ENCODE measurements at places on chromosomes 7 and 10.

DNA sequence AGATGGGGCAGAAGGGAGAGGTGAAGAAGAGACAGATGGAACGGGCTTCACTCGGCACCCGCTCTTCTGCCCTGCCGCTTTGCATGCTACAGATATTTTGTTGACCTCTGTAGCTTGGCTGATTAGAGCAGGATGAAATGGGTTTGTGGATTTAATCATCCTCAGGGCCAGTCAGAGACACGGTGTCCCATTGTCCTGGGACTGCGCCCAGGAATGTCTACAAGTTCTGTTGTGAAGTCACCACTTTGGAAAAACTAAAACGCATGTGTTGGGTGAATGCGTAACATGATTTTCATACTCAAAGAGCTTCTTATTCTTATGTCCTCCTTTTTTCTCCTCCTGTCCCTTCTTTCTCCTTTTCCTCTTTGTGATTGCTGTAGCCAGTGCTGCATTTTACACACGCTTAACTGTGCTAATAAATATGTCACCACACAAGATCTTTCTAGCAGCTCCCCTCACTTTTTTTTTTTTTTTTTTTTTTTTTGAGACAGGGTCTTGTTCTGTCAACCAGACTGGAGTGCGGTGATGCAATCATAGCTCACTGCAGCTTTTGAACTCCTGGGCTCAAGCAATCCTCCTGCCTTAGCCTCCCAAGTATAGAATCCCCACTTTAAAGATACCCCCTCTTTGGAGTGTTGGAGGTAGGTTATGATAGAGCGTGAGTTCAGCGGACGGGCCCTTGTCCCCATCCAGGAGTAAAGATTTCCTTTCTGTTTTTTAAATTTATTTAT is 3.4 kb downstream of the CPA4 start:
- H3K27ac ChIP-seq = no peak overlapping the region
- no peaks in the 10 kb centered on the region for H3K36me3 ChIP-seq
- peaks cover 7% of the 10 kb centered on the region for H3K27me3 ChIP-seq
- H3K4me3 ChIP-seq = no peak overlapping the region
- H3K4me1 ChIP-seq = no peaks in the 10 kb centered on the region

GRCh38 chr10:67612577-67613537 is 83.1 kb downstream of the CTNNA3 start:
- H3K36me3 ChIP-seq = peaks cover 5% of the 10 kb centered on the region
- peaks cover 28% of the 10 kb centered on the region for H3K27me3 ChIP-seq
- peak overlapping the region; percentile 84 for H3K27ac ChIP-seq
- peaks cover 26% of the 10 kb centered on the region for H3K4me1 ChIP-seq
- peak; percentile 84 for DNase-seq
- peak overlapping the region; percentile 43 for H3K4me3 ChIP-seq

- H3K27ac ChIP-seq = no peak overlapping the region
- DNase-seq = peak; percentile 34
- H3K4me3 ChIP-seq = no peak overlapping the region
Observed at GRCh38 chr10:69516316-69516715, 56.9 kb downstream of the NEUROG3 start.

DNA sequence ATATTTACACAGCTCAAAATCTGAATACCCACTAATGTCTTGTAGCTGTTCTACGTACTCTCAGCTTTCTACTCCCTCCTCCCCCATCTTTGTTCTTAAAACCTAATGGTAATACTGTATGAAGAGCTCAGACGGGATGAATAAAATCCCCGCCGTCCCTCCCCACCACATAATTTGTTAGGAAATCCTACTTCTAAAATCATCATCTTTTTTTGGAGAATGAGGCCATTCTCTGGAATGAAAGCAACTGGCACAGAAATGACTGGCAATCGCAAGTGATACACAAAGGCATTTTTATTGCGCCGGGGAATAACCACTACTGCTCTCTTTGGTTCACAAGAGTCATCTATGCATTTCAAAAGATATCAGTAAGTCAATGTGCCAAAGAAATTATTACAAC is 27.3 kb downstream of the SLC35B4 start:
- no peak for DNase-seq
- peaks cover 6% of the 10 kb centered on the region for H3K36me3 ChIP-seq
- H3K4me3 ChIP-seq = no peak overlapping the region
- no peaks in the 10 kb centered on the region for H3K27me3 ChIP-seq
- no peaks in the 10 kb centered on the region for H3K4me1 ChIP-seq

- H3K4me3 ChIP-seq = no peak overlapping the region
- H3K4me1 ChIP-seq = peaks cover 20% of the 10 kb centered on the region
- peaks cover 6% of the 10 kb centered on the region for H3K27me3 ChIP-seq
- no peaks in the 10 kb centered on the region for H3K36me3 ChIP-seq
- DNase-seq = no peak
Observed at GRCh38 chr10:16965740-16966447, 148.7 kb upstream of the RSU1 start.

DNA sequence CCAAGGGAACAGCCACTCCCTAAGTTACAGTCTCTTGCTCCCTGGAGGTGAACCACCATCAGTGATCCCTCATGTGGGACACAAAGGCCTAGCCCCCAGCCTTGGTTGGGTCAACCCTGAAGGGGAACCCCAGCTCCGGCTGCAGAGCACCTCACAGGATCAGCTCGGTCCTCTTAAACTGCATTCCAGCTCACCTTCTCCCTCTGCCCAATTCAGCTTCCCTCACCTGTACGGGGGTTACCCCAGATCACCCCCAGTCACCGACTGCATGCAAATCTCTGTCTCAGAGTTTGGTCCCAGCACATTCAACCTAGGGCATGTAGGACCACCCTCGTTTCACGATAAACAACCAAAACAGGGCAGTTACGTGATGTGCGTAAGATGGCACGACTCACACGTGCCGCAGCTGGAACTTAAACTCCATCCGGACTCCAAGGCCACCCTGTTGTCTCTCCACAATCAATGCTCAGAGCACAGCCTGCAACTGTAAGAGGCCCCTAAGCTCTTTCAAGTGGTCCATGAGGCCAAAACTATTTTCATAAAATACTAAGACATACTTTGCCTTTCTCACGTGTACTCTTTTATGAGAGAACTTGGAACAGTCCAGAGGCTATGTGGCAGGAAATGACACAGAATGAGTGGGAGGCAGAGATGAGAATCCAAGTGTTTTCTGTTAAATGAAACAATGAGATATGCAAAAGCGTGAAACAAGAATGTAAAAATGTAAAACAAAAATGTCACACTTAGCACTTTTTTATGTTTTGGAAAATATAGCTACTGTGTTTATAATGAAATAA is 285.2 kb downstream of the PTPRN2 start:
- H3K27ac ChIP-seq = no peak overlapping the region
- no peak overlapping the region for H3K4me3 ChIP-seq
- no peaks in the 10 kb centered on the region for H3K36me3 ChIP-seq
- no peaks in the 10 kb centered on the region for H3K4me1 ChIP-seq

- no peaks in the 10 kb centered on the region for H3K27me3 ChIP-seq
- peak overlapping the region; percentile 82 for H3K27ac ChIP-seq
- H3K4me3 ChIP-seq = no peak overlapping the region
- peaks cover 78% of the 10 kb centered on the region for H3K36me3 ChIP-seq
- peaks cover 22% of the 10 kb centered on the region for H3K4me1 ChIP-seq
Observed at GRCh38 chr7:98930464-98930863, 52.1 kb downstream of the TRRAP start.

- H3K27me3 ChIP-seq = peaks cover 6% of the 10 kb centered on the region
- peak; percentile 40 for DNase-seq
- H3K27ac ChIP-seq = peak overlapping the region; percentile 29
Observed at GRCh38 chr10:132397671-132398565, 918 bp downstream of the PWWP2B start.

DNA sequence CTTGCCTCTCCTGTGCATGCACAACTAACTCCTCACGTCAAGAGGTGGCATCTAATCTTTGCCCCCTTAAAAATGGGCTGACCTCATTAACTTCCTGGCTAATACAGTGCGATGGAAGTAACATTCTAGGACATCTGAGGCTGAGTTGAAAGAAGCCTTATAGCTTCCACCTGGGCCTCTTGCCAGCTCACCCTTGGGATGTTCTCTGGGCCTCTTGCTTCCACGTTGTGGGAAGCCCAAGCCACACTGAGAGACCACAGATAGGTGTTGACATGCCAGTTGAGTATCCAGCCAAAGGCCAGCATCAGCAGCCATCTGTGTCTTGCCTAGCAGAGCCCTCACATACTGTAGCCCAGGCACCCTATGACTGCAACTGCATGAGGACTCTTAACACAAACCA is 60.8 kb upstream of the GDF10 start:
- DNase-seq = peak; percentile 1
- no peaks in the 10 kb centered on the region for H3K36me3 ChIP-seq
- no peak overlapping the region for H3K27ac ChIP-seq
- H3K4me1 ChIP-seq = no peaks in the 10 kb centered on the region

DNA sequence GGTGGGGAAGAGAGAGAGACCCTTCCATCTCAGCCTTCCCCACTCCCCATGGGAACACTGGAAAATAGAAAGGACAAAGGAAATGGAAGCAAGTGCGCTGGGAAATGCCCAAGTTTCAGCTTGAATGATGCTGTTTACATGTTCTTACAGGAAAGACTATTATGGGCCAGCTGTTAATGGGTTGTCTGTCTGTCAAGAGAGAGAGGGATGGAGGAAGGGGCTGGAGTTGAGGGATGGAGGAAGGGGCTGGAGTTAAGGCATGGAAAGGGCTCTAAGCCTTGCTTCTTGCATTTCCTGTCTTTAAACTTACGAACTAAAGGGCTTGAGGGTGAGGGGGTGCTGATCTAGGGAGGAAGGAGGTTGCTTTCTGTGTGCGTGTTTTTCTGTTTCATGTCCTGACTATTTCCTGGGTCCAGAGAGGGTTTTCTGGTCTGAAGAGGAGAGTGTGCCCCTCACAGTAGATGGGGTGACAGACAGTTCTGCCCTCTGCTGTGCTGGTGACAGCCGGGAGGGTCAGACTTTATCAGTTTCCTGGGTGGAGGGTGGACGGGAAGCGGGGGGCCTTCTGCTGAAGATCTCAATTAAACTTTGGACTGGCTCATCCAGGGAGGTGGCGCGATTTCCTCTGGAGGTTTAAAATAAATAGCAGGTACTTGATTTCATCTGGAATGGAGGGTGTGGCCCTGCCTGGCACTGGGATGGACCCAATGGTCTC is 30.5 kb downstream of the GRK5 start:
- peaks cover 3% of the 10 kb centered on the region for H3K36me3 ChIP-seq
- peaks cover 24% of the 10 kb centered on the region for H3K4me1 ChIP-seq
- H3K27ac ChIP-seq = no peak overlapping the region
- H3K27me3 ChIP-seq = no peaks in the 10 kb centered on the region
- no peak for DNase-seq

DNA sequence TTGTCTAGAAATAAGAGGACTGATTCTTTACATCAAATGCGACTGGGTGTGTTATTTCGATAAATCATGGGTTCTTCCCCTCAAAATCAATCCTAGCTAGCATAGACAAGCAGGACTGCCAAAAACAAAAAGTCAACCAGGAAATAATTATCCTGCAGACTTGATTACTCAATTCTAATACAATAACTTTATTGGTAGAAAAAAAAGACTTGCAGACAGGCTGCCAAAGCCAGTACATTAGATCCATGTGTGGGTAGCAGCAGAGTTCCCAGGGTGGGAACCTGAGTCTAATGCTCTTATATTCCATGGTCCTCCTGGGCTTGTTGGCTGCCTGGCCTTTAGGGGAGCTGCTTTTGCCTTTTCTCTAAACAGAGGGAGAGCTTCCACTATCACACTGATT is 7.8 kb downstream of the AFAP1L2 start:
- no peak for DNase-seq
- no peaks in the 10 kb centered on the region for H3K36me3 ChIP-seq
- H3K4me1 ChIP-seq = peaks cover 5% of the 10 kb centered on the region
- H3K27ac ChIP-seq = no peak overlapping the region

DNA sequence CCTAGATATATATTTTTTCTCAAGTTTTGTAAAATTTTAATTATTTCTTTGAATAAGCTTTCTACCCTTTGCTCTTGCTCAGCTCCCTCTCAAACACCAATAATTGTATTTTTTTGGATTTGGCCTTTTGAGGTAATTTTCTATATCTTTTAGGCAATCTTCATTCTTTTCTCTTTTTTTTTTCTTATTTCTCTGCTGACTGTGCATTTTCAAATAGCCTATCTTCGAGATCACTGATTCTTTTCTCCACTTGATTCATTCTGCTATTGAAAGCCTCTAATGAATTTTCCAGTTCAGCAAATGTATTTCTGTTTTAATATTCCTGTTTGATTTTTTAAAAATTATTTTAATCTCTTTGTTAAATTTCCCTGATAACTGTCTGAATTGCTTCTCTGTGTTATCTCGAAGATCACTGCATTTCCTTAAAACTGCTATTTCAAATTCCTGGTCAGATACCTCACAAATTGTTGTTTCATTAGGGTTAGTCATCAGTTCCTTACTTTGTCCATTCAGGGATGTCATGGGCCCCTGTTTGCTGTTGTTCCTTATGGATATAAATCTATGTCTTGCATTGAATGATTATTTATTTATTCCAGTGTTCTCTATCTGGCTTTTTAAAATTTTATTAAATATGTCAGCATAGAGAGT is 100.1 kb upstream of the UNC5B start:
- no peak for DNase-seq
- H3K4me1 ChIP-seq = no peaks in the 10 kb centered on the region
- H3K27ac ChIP-seq = no peak overlapping the region
- H3K36me3 ChIP-seq = no peaks in the 10 kb centered on the region
- H3K4me3 ChIP-seq = no peak overlapping the region
- peaks cover 33% of the 10 kb centered on the region for H3K27me3 ChIP-seq

DNA sequence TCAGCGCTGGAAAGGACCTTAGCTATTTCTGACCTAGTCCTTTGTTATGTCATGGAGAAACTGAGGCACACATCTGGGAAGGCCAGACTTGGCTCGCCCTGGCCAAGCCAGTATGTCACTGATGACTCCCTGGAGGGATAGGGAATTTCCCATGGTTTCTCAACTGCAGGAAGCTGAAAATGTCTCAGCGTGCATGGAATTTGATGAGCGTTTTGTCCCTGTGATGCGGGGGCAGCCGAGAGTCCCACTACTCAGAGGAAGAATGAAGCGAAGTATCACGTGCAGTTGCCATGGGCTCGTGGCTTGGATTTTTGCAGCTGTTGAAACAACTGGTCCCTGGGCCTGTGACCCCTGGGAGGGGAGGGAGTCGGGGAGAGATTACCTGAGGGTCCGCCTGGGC is 44.8 kb downstream of the CLIP2 start:
- no peak for DNase-seq
- H3K4me1 ChIP-seq = no peaks in the 10 kb centered on the region
- peaks cover 2% of the 10 kb centered on the region for H3K27me3 ChIP-seq

GRCh38 chr7:27863880-27864279 is 123.9 kb downstream of the TAX1BP1 start:
- no peaks in the 10 kb centered on the region for H3K36me3 ChIP-seq
- H3K4me3 ChIP-seq = no peak overlapping the region
- H3K27me3 ChIP-seq = no peaks in the 10 kb centered on the region
- peaks cover 10% of the 10 kb centered on the region for H3K4me1 ChIP-seq
- DNase-seq = no peak
- no peak overlapping the region for H3K27ac ChIP-seq

DNA sequence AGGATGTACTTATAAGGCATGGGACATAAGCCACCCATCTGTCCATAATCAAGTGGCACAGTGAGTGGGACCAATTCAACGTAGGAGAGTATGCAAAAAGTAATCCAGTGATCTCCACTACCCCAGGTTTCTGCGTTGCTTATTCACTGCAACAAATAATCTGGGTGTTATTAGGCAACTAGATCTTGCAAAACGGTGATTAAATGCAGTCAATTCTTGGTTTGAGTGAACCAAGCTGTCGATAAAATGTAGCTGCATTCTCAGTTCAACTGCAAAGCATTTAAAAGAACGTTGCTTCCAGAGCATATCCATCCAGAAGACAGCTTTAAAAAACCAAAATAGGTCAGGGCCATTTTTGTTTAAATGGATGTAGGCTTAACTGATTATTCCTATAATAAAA is 5.0 kb downstream of the LSMEM1 start:
- DNase-seq = no peak
- H3K36me3 ChIP-seq = no peaks in the 10 kb centered on the region
- H3K27ac ChIP-seq = no peak overlapping the region
- peaks cover 2% of the 10 kb centered on the region for H3K4me1 ChIP-seq
- H3K27me3 ChIP-seq = no peaks in the 10 kb centered on the region
